ENCODE measurements at places on chromosomes 1 and 21.

- peak; percentile 74 for DNase-seq
Observed at GRCh38 chr1:25031966-25032667, 102.0 kb upstream of the RUNX3 start.

DNA sequence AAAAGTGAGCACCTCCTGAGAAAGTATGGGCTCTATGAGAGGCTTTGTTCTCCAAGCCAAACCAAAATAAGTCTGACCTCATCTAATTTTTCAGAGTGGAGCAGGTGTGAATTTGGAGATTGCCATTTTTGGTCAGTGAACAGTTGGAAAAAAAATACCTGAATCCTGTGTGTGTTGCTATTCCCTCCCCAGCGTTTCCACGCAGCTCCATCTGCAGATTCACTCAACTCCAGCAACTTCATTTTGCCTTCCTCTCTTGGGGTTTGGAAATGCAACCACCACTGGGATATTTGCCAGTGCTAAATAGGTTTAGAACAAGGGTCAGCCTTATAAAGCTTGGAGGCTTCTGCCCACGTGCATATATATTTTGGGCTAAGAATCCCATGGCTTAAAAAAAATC is 11.2 kb downstream of the CASQ2 start:
- peak; percentile 47 for DNase-seq

- DNase-seq, result no peak
Observed at GRCh38 chr21:27582948-27583430, 616.1 kb upstream of the ADAMTS5 start.

DNA sequence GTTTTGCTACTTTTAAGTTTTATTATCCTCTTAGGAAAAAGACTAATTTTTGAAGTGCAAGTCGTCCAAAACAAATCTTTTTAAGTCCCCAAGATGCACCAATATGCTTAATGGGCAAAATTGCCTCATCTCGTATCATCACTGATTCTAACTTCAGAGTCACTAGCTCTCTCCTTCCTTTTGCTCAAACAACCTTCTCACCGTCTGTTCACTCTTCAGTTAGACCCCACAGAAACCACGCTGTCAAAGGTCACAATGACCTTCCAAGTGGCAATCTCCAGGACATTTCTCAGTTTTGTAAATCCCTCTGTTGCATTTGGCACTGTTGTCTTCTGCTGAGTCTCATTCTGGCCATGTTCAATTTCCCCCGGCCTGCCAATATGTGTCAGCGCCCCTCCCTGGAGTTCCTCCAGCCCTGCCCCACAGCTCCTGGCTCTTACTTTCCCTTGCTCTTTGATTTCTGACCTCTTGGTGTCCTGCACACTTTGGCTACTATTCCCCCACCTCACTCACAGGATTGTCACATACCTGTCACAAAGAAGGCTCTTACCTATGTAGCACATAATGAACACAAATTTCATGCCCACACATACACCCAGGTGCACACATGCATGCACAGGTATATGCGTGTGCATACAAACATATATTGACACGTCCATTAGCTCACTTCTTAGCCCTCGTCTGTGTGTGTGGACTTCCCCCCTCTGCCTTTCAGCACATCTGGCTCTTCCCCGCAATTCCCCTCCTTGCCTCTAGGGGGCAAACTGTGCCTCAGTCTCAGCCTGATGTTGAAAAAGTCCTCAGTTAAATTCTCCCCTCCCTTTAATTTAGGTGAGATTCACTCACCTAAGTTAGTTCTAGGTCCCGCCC is 354.0 kb upstream of the DUSP10 start:
- DNase-seq, result no peak

GRCh38 chr1:87051965-87052364 is 137.5 kb downstream of the HS2ST1 start:
- DNase-seq, result no peak

DNA sequence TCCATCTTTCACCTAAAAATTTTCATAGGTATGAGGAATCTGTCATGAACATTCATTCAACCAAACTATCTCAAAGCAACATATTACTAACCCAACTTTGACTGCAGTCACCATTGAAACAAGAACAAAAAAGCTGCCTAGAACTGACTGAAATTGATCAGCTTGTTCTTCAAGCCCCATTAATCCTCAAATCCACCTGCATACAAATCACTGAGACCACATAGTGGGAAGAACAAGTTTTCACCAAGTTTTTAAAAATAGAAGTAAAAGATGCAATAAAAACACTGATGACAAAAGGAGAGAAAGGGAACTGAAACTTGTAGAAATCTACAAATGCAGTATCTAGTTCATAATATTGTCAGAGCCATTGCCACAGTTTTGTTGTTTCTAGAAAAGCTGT is 6.1 kb downstream of the SORT1 start:
- no peak for DNase-seq

- no peak for DNase-seq
Observed at GRCh38 chr1:155383406-155383805, 62.7 kb downstream of the RUSC1 start.

DNA sequence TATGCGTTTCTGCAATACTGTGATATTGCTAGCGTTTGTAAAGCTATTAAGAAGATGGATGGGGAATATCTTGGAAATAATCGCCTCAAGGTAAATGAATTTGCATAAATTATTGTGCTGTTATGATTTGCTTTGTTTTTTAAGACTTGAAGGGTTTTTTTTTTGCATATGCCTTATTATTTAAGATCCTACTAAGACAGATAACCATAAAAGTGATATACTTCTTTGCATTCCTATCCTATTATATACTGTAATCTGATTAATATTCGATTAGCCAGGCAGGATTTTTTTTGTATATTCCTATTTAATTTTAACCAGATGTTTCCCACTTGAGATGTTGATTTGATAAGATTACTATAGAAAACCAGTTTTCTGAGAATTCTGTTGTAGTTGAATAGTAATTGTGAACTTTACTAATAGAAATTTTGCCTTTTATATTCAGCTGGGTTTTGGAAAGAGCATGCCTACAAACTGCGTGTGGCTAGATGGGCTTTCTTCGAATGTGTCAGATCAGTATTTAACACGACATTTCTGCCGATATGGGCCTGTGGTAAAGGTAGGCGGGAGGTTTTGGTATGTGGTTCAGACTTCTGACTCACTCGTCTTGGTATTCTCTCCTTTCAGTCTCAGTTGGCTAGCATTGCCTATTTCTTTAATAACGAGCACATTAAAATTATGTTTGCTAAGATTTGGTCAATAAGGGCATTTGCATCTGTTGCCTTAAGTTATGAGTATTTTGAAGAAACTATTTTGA is 56.8 kb downstream of the ZBTB17 start:
- DNase-seq, result no peak

- DNase-seq, result no peak
Observed at GRCh38 chr1:220768126-220768601, 18.5 kb upstream of the MTARC1 start.

DNA sequence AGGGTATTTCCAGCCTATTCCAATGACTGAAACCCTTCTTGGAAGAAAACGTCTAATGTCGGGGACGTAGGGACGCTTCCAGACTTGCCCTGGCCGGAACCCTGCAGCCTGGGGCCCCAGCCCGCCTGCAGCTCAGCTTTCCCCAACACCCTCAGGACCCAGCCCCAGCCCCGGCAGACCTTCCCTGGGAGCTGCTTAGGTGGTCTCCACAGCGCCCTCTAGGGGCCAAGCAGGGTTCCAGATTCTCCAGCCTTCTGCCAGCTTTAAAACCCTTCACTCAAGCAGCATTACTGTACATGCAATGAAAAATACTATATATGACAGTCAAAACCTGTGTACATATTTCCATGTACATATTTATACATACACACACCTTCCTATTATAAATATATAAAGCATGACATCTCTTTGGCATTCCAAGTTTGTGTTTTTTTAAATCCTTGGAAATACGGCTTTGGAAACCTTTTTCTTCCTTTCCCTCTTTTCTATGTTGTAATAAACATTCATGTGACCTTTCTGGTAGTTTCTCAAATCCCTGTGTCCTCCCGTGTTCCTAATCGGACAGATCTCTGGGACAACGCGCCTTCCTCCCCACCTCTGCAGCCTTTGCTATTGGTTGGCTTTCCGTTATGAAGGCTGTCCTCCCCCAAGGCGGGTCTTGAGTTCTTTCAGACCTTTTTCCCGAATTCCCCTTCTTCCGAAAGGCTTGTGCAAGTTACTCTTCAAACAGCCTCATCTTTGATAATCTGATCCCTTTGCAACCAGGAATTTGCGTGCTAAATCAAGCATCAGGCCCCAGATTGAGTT is 60.3 kb downstream of the STUM start:
- DNase-seq, result peak; percentile 74

DNA sequence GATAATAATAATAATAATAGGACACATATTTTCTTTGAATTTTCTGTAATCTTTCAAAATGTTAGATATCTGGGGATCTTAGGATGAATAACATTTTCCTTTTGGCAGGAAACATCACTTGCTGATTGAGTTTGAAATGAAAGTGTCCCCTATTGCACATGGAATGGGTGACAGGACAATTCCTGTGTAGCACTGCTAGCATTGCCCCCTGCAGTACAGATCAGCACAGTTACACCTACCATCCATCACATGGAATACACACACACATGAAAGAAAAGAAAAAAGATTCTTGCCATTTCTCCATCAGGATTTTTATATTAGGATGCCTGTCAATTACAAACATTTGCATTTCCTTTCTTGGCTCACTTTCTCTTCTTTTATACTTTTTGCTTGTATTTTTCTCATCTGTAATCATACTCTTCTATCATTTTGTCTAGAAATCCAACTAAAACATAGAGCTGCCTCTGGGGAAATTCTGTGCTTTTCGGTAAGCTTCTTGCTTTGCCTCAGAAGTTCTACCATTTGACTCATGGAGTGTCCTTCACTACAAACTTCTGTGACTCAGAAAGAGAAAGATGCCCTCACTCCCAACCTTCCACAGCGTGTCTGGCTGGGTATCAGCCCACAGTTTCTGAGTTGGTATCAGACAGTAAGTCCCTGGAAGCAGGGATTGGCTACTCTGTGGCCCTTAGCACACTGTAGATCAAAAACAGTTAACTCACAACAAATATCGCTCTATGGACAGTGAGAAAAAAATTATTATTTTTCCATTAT is 641.2 kb downstream of the PTPRC start:
- no peak for DNase-seq

- no peak for DNase-seq
Observed at GRCh38 chr1:11283151-11283550, 10.2 kb downstream of the UBIAD1 start.

DNA sequence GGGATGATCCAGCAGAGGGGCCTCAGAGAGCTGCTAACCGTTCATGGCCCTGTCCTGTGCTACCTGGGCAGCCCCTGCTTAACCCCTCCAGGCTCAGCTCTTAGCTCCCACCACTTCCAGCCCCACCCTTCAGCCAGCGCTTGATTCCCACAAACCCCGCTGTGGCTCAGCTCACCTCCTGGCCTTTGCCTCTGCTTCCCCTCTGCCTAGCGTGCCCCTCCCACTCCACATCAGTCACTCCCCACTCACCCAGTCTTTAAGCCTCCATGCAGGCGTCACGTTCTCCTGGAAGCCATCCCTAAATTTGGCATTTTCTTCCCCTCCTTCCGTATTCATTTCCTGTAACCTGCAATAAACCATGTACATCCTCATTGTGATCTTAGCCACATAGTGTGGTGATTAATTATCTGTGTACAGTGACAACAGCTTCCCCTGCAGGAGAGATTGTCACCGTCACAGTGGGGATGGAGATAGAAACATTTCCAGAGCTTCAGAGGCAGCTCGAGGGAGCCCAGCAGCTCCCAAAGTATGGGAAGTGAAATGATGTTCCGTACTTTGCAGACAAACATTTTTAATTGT is 65.5 kb downstream of the EPHB2 start:
- no peak for DNase-seq

DNA sequence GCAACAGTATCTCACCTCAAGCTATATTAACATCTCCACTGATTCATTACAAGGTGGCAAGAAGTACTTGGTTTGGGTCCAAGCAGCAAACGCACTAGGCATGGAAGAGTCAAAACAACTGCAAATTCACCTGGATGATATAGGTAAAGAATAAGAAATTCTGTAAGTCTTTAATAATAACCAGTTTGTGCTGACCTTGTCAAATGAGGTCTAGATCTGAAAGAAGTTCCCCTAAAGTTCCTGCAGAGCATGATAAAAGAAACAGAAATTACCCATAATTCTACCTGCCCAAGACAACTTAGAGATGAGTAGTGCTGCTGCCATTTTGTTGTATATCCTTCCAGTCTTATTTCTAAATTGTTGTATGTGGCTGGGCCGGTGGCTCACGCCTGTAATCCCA is 34.5 kb downstream of the IL23R start:
- no peak for DNase-seq

GRCh38 chr21:32844653-32845436 is 73.3 kb upstream of the PAXBP1 start:
- no peak for DNase-seq

DNA sequence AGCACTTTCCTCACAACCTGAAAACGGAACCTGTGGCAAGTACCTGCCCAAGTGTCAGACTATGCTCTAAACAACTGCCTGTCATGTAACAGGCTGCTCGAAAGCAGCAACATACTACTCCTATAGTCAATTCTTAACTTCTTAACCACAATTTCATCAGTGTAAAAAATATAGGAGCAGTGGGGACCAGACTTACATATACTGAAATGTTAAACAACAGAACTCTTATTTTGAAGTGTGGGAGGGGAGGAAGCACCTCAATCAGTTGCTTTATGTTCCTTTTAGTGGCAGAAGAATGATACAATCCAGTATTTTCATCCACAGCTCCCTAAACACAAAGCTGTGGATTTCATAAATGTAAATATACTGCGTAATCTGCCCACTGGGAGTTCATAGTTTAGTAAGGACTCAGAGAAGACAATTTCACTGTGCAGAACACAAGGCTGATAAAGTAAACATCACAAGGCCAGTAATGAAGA is 44.2 kb downstream of the WLS start:
- DNase-seq, result no peak

DNA sequence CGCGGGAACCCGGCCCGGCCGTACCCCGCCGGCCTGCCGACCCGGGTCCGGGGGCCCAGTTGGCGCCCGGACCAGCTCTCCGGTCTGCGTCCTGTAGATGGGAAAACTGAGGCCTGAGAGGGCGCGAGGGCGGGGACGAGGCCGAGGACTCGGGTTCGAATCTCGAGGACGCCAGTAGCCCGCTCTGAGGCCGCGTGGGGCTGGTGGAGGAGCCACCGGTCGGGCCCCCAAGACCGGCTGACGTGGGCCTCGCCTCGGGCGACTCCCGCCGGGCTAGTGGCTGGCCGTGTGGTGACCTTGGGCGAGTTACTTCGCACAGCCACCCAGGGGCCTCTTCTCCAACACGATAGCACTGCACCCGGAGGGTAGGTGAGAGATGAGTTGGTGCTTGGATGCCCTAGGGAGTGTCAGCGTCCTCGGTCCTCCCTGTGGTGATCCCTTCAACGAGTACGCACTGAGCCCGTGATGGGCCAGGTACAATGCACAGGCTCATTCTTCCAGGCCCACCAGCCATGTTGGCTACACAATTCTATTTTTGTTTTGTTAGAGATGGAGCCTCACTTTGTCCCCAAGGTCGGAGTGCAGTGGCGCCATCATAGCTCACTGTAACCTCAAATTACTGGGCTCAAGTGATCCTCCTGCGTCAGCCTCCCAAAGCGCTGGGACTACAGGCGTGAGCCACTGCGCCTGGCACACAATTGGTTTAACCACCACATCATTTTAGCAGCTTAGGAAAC is 404 bp upstream of the SCMH1 start:
- DNase-seq, result peak; percentile 56

- no peak for DNase-seq
Observed at GRCh38 chr1:219534991-219535390, 77.9 kb downstream of the ZC3H11B start.
